ENCODE measurements at places on chromosomes 13 and 19. TPM values are rescaled to one million over a fixed set of nuclear protein-coding genes. Genes with fewer than 3 reads are reported as not detected.
A peak's percentile ranks its signal among the peaks of the same experiment; 100 is the strongest.

DNA sequence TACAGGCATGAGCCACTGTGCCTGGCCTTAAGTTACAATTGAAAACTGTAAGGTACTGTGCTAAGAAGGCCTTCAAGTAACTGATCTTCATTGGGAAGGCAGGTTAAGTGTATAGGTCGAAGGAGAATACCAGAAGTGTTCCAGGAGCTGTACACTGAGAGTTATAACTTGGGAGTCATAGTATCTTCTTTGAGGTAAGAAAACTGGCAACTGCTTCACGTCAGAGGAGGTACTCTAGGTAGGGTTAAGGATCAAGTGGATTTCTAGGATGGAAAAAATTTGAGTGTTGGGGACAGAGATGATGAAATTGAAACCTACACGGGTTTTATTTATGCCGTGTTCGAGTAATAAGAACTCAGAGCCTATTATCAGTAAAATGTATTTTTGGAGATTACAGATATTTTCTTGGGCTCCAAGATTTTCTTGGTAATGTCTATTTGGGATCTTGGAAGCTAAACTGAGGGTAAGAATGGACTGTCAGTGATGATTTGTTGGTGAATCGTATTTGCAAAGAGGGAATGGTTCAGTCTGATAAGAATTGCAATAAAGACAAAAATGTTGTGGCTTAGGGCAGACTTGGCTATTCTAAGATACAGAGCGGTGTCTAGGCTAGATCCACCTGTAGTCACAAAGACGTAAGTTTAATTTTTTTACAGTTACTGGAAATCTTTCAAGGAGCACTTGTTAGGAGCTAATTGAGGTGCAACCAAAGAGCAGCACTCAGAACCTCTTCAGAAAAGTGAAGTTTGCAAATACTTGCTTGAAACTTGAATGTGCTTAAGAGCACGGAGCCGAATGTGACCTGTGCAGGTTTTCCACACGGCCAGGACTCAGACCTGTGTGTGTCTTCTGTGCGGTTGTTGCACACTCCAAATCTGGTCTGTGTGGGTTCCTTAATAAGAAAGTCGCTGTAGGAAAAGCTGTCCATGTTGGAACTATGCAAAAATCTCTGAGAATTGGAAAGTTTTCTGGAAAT, 102.5 kb downstream of the URI1 start:
- no peaks in the 10 kb centered on the region for H3K4me1 ChIP-seq
- H3K27me3 ChIP-seq, result no peaks in the 10 kb centered on the region
- no peaks in the 10 kb centered on the region for H3K36me3 ChIP-seq
- no peak for DNase-seq

- DNase-seq, result no peak
- H3K36me3 ChIP-seq, result no peaks in the 10 kb centered on the region
- H3K27me3 ChIP-seq, result peaks cover 20% of the 10 kb centered on the region
- H3K27ac ChIP-seq, result no peak overlapping the region
Observed at GRCh38 chr19:45311621-45312020, 11.1 kb downstream of the CKM start.

DNA sequence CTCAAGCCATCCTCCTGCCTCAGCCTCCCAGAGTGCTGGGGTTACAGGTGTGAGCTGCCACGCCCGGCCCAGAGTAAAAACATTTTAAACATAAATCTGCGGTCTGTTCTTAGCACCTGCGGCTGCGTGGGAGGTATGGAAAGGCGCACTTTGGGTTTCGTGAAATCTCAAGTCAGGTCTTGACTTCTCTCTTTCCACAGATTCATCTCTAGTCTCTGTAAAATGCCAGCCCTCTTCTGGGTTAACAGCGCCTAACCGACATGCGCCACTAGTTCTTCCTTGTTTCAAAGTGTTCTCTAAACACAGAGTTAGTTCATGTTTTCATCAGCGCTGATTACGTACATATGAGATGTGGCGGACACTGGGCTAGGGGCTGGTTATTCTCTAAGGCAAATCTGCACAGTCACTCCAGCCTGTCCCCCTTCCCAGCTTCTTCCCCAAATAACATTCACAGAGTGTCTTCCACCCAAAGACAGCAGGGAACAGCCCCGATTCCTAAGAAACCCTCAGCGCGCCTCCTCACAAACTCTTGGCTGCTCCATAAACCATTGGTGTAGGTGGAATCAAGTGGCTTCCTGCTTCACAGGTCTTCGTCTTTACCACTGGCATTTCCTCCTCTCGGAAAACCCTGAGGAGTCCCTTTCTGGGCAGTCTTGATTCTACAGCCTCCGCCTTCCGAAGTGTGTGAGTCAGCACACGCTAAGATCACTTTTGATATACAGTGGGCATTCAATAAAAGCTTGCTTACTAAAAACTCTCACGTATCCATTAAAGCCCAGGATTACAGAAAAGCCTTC, 1.4 kb downstream of the PARP4 start:
- no peak for DNase-seq
- peaks cover 20% of the 10 kb centered on the region for H3K4me1 ChIP-seq
- no peaks in the 10 kb centered on the region for H3K36me3 ChIP-seq
- no peaks in the 10 kb centered on the region for H3K27me3 ChIP-seq
- H3K27ac ChIP-seq, result peak overlapping the region; percentile 89

GRCh38 chr19:3036119-3036976, 7.3 kb upstream of the TLE2 start:
- H3K4me3 ChIP-seq, result peak overlapping the region; percentile 66
- DNase-seq, result peak; percentile 98
- no peaks in the 10 kb centered on the region for H3K27me3 ChIP-seq
- H3K4me1 ChIP-seq, result peaks cover 26% of the 10 kb centered on the region

SOX21 gene
- total RNA-seq, result not detected

YJEFN3 gene
- 1.2 TPM for total RNA-seq

DNA sequence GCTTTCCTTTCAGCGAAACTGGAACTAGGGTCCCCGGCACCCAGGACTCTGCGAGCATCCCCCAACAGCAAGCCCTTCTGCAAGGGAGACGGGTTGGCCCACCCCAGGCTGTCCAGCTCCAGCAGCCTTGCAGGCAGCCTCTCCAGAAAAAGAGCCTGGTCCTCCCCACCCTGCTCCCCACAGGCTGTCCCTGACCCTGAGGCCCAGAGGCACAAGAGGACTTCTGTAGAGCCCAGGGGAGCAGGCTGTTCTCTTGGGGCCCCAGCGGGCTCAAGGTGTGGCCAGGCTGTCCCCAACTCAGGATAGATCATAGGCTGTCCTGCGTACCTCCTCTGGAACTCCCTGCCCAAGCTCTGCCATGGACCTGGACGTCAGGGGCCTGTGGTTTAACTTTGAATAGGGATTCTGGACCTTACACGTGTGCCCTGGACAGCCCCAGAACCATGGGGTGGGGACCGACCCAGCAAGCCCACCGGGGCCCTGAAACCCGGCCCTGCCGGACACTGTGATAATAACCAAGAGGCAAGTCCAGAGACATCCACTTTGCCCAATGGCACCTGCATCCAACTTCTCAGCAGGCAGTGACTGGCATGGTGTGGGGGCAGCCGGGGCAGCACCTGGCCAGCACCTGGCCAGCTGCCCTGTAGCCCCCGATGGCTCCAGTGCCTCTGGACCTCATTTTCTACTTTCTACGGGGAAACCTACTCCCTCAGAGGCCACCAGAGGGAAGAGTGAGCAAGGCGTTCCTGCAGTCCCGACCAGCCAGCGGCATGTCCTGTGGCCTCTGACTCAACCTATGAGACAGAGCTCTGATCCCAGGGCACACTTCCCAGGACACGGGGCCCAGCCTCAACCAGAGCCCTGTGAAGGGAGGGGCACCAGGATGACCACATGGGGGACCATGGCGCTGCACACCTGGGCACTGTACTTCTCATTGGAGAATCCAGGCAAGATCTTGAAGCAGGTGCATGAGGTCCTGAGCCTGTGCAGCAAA, 50.9 kb upstream of the TPM4 start:
- no peaks in the 10 kb centered on the region for H3K36me3 ChIP-seq
- H3K27ac ChIP-seq, result no peak overlapping the region
- no peak overlapping the region for H3K4me3 ChIP-seq
- H3K27me3 ChIP-seq, result peaks cover 11% of the 10 kb centered on the region
- DNase-seq, result no peak

DNA sequence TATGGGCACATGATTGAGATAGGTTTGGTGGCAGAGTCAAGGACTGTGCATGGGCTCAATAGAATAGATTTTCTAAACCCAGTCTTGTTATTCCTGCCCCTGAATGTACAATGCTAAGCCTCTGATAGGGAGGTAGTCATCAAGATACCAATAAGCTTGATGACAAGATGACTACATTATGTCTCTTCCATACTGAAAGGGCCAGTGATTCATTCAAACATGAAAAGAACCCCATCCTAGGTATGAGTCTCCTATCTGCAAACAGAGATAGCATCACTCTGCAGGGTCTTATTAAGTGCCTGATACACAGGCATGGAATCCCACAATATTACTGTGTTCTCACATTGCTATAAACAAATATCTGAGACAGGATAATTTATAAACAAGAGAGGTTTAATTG, 40.3 kb upstream of the UFM1 start:
- no peaks in the 10 kb centered on the region for H3K36me3 ChIP-seq
- DNase-seq, result no peak
- H3K4me1 ChIP-seq, result no peaks in the 10 kb centered on the region
- H3K4me3 ChIP-seq, result no peak overlapping the region

- H3K4me3 ChIP-seq, result no peak overlapping the region
- no peaks in the 10 kb centered on the region for H3K27me3 ChIP-seq
- DNase-seq, result no peak
- H3K27ac ChIP-seq, result peak overlapping the region; percentile 40
- no peaks in the 10 kb centered on the region for H3K36me3 ChIP-seq
Observed at GRCh38 chr13:67087527-67087926, 142.6 kb downstream of the PCDH9 start.
